ENCODE measurements at places on chromosomes 6 and 20.

GRCh38 chr6:108616544-108616943 is 55.8 kb downstream of the FOXO3 start:
- no peak for DNase-seq

- DNase-seq: no peak
Observed at GRCh38 chr6:167113935-167114910, 8.7 kb upstream of the CCR6 start.

GRCh38 chr20:17507531-17507930 is 23.6 kb downstream of the BFSP1 start:
- DNase-seq: no peak

- DNase-seq: no peak
Observed at GRCh38 chr6:11282245-11282644, 49.8 kb upstream of the NEDD9 start.

GRCh38 chr6:136696238-136696637 is 96.0 kb downstream of the MAP3K5 start:
- DNase-seq: no peak

DNA sequence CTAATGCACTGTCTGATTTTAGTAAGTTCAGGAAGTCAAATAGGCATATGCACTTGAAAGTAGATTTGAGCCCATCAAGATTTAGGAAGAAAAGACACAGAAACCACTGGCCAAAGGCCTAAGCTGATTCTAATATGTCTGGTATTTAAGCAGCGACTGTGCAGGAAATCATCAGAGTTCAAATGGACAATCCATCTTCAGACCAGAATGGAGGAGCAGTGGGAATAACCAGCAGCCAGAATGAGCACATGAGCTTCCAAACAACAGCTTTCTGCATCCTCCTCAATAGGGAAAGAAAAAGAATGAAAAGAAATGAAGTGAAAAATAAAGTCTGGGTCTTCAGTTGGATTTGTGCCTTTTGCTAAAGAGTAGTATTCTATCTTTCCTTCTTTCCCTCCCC is 50.6 kb downstream of the SOD2 start:
- no peak for DNase-seq

DNA sequence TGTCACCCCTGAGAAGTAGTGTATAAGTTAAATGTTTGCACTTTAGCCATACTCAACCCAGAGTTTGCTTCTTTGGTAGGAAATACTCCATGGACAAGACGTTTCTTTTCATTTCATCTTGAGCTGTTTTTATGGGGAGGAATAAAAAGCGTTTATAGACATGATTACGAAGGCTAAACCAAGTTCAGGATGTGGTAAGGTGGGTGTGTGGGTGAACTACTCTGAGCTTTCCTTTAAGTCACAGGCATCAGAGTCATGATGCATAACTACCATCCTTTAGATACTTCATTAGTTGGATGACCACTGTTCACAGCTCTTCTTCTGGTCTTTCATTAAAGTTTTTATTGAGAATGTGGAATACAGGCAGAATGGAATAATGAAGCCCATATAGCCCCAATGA is 48.9 kb downstream of the EBF4 start:
- no peak for DNase-seq

DNA sequence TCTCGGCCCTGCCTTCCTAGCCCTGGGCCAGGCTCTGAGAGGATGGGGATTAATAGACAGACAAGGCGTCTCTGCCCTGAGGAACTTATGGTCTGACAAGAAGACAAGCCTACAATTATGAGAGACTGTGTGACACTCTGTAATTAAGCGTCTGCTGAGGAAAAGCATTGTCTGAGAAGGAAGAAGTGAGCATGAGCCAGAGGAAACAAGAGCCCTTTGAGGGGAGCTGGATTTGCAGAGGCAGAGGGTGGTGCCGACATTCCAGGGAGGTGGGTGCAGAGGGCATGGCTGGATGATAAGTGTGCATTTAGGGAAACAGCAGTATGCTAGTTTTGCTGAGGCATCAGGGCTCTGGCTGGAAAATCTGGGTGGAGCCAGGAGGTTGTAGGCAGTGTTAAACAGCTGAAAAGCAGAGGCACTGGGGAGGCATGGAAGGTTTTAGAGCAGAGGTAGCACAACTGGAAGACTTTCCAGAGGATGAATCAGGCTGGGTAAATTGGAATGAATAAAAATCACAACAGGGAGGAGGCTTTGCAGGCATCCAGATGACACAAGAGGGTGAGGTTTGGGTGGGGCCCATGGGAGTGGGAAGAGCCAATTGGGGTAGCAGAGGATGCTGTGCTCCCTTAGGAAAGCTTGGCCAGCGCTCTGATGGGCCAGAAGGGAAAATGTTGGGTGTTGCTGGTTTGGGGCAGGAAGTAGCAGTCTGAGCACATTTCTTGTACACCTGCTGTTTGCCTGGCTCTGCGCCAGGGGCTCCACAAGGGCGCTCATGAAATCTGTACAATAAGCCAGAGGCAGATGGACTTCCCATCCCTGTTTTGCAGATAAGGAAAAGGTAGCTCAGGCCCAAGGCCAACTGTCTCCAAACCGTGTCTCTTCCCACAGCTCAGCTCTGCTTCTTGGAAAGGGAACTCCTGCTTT is 74.0 kb upstream of the MYL9 start:
- DNase-seq: peak; percentile 74

DNA sequence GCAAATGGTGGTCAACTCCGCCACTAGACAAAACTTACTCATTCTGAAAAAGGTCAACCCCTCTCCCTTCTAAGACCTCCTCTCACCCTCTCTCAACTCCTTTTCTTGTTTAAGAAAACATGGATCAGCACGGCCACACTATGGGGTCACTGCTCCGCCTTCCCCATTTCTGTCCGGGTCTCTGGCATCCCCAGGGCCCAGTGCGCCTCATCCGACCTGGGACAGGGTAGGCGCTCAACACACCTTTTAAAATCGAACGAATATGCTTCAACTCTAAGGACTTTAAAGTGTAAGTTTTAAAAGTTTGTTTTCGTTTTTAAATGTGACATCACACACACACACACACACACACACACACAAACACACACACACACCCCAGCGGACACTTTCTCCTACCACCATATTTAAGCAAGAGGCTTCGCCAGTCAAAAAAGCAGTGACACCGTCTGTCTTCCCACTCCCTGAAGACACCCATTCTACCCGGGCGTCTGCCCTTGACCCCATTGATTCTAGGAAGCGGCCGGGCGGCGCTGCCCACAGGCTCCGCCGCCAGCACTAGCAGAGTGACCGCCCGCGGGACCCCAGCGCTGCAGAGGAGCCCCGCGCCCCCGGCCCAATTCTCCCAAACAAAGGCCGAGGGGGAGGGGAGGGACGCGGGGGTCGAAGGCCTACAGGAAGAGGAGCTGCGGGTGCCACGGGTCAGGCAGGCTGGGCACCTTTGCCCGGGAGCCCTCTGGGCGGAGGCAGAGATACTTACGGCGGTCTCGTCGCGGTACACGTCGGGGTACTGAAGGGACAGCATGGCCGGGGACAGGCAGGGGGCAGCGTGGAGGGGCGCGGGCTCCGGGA is 568 bp downstream of the PREP start:
- DNase-seq: no peak

GRCh38 chr20:47201074-47201730 is 155.3 kb downstream of the ZMYND8 start:
- no peak for DNase-seq

- no peak for DNase-seq
Observed at GRCh38 chr6:32096087-32096393, 13.1 kb downstream of the TNXB start.

DNA sequence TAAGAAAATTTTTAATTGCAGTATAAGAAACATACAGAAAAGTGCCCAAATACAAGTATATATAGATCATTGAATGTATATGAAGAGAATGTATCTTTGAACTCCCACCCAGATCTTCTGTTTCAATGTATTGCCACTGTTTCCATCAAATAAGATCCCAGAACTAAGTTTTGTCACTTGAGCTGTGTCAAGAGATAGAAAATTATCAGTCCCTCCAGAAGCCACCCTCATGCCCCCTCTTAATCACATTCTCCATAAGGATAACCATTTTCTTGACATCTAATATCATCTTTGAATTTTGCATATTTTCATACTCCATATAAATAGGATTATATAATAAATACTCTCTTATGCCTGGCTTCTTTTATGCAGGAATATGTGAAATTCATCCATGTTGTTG is 20.3 kb downstream of the GPX5 start:
- DNase-seq: no peak

DNA sequence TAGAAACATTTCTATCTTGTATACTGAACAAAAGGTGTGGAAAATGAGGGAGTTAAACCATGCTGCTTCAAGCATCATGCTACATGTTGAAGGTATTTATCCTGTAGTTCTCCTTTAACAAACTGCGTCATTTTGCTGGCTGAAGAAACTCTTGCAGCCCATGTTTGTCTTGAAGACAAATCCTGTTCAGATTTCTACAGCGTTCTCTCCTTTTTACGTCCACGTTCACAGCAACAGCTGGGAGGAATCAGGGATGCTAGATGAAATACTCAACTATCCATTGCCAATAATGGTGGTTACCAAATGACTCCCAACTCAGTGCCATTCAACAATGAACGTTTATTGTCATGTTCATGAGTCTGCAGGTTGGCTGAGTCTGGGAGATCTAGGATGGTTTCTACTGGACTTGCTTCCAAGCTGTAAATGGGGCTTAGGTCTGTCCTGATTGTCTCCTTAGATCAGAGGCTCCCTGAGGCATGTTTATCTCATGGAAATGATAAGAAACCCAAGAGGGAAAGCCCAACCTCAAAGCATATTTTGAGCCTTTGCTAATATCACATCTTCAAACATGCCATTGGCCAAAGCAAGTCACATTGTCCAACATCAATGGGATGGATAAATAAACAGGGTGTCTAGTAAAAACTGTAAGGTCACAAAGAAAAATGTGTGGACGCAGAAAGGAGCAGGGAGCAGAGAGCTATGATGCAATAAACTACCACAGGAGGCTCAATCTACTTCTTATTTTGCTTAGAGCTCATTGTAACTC is 2.7 kb upstream of the PLCB1 start:
- DNase-seq: no peak

- no peak for DNase-seq
Observed at GRCh38 chr6:43302126-43302525, 4.1 kb downstream of the SLC22A7 start.

GRCh38 chr6:90274451-90275030 is 22.1 kb downstream of the BACH2 start:
- DNase-seq: no peak

GRCh38 chr20:58993332-58994248 is 12.5 kb downstream of the NELFCD start:
- no peak for DNase-seq

DNA sequence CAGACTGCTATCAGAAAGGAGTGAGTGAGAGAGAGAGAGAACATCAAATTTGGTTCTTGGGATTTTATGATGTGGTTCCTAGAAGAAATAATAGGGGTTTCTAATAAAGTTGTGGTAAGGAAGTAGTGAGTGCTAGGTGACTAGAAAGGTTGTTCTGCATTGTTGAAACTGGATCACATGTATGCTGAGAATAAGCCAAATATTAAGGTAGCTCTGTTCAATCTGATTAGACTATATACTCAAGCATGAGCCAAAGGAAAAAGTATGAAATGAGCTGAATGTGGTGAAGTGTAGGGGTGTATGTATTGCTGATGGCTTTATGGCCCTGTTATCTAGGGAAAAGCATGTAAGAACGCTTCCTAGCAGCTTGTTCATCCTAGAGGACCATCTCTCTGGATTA is 63.0 kb upstream of the IMPG1 start:
- DNase-seq: no peak

DNA sequence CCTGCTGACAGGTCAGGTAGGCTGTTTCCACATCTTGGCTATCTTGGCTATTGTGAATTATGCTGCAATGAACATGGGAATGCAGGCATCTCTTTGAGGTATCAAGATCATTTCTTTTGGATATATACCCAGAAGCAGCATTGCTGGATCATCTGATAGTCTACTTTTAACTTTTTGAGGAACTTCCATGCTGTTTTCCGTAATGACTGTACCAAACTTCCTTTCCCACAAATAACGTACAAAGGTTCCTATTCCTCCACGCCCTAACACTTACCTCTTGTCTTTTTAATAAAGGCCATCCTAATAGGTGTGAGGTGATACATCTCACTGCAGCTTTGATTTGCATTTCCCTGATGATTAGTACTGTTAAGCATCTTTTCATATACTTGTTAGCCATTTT is 338.7 kb upstream of the RUNX2 start:
- DNase-seq: no peak

GRCh38 chr6:105810922-105811482 is 275.1 kb upstream of the PRDM1 start:
- no peak for DNase-seq

GRCh38 chr6:141077355-141078333 is 1055.1 kb upstream of the GJE1 start:
- peak; percentile 17 for DNase-seq

DNA sequence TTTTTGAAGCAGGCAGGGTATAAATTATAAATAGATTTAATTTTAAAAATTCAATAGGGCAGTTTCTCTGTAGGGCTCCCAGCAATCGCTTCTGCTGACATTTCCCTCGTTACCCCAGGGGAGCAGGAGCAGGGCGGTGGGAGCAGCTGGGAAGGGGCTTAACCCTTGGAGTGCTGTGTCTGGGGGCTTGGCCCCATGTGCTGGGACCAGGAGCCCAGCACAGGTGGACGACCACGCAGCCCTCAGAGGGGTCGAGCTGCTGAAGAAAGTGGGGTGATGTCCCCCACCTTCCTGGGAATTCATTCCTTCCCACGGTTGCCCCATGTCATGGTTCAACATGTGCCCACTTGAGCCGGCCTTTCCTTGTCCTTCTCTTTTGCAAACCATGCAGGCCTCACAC is 67.5 kb upstream of the STX16 start:
- no peak for DNase-seq

DNA sequence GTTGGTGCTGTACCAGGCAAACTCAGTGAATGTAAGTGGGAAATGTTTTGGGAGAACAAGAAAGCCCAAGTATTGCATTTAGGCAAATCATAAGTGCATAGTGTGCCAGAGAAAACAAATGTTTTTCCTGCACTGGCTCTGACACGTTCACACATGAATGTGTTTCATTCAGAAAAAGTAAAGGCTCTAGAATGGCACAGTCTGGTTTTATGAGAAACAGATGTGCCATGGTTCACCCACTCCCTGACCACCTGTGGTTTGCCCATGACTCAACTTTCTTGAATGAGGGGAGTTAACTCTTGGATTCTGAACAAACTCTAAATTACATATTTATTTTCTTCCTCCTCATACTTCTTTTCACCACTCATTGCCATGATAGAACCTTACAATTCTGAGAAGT is 126.9 kb downstream of the KCNQ5 start:
- no peak for DNase-seq

DNA sequence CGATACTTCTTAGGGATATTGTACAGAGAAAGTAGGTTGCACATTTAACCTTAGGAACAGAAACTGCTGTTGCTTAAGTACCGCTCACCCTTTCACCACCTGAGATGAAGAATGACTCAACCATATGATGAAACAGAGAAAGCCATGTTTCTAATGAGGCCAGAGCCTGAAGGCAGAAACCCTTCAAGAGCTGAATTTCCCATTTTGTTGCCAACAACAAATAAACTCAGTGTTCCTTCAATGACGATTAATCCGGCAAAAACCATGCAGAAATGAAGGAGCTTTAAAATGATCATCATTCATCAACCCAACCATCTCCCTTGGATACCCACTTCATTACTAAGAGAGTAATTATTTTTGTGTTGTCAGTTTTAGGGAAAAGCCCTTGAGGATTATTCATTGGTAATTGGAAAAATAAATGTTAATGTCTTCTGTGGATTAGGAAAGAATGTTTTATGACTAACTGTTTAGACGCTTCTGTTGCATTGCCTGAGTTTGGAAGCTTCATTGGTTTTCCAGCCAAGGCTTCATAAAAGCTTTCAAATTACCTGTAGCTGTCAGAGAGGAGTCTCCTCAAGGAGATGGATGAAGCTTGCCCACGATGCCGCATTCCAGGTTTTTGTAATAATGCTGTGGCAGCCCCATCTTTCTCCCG is 112.1 kb upstream of the IYD start:
- DNase-seq: no peak

GRCh38 chr6:106748547-106749207 is 119.3 kb downstream of the QRSL1 start:
- DNase-seq: peak; percentile 56

Measured in NCI-H748 treated with DMSO at 0.1 percent for 48 hours (cell line).